ENCODE measurements at places on chromosomes 12 and 14.

GRCh38 chr14:105064721-105065143, 498 bp downstream of the GPR132 start:
- DNase-seq = no peak

GRCh38 chr12:47022296-47022695, 57.1 kb upstream of the PCED1B start:
- no peak for DNase-seq

DNA sequence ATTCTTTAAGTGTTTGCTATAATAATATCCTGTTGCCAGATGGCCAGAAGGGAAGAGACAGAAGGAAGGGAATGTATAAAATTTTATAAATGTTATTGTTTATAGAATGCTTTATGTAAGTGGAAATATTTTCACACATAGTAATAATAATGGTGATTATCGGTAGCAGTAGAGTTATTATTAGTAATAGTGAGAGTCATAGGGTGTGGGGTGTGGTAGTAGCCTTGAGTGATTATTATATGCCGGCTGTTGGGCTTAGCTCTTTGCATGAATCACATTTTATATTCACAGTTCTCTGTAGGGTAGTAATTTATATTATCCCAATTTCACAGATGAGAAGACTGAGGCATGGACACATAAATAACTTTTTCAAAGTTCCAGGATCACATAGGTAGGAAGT, 391.4 kb downstream of the C12orf75 start:
- no peak for DNase-seq

DNA sequence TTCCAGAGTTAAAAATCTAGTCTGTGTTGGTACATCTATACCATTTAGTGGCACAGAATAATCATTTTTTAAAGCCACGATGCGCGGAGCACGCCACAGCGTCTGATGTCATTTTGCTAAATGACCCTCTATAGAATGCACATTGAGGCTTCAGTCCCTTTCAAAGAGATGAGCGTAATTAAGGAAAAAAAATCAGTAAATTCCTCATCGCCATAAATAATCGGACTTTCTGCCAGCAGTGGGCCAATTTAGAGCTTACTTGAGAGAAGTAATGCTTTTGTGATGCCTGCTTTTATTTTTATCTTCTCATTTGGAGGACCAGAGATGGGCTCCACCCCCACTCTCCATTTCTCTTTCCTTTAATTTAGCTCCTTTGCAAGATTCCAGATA, 4.0 kb downstream of the ASCL1 start:
- DNase-seq = no peak

DNA sequence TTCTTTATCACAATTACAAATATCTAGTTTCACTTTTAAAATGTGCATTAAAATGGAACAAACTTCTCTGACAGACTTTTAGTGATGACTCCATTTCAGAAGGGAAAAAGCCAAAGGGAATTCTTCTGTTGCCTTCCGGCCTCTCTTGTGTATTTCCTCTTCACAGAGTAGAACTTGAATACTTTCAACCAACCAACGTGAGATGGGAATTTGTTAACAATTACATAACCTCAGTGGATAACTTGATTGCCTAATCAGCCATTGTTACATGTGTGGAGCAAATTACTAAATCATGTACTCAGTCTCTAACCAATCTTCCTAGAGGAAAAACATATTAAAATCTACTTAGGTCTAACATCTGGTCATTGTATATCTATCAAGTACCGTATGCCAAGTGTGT, 291.1 kb downstream of the SYT1 start:
- DNase-seq = no peak

DNA sequence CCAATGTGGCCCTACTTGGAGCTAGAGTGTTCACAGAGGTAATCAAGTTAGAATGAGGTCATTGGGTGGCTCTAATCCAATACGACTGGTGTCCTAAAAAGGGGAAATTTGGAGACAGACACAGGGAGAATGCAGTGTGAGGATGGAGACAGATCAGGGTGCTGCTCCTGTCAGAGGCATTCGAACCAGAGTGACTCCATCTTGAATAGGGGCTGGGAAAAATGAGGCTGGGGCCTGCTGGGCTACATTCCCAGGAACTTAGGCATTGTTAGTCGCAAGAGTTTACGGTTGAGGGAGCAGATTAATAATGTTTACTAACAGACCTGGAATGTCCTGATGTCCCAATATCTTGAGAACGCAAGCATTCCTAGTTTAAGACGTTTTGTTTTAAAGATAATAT, 20.2 kb downstream of the TNFAIP2 start:
- DNase-seq = no peak

DNA sequence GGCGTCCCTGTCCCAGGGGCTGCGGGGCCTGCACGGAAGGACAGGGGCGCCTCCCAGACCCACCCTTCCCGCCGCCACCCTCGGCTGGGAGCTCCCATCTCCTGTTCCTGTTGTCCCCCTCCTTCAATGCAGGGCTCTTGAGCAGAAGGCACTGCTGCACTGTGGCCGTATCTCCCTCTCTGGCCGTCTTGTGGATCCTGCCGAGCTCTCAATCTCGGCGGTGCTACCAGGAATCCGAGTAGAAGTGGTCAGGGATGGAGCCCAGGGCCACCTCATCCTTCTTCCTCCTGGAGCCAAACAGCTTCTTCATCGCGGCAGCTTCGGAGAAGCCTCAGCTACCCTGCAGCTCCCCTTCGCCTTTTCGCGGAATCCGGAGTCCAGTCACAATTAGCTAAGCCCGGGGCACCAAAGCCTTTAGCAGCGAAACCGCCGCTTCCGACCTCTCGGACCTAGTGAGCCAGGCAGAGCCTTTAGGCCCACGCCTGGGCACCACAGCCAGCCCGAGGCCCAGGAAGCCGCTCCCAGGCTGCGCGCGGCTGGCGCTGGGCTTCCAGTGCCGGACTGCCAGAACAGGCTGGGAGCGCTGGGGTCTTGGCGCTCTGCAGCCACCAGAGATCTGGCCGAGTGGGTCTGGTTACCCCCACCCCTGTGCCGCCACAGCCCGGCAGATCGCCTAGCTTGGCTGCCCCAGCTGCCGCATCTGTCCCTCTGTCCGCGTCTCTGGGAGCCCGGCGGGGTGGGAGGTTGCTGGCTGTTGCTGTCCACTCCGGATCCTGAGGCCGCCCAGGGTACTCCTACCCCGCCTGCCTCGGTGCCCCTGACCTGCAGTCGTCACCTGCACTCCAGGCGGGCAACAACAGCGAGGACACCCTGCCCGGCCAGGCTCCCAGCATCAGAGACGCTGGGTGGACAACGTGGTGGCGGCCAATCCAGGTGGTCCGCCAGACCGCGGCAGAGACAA, 69.1 kb downstream of the ASCL4 start:
- DNase-seq = no peak

DNA sequence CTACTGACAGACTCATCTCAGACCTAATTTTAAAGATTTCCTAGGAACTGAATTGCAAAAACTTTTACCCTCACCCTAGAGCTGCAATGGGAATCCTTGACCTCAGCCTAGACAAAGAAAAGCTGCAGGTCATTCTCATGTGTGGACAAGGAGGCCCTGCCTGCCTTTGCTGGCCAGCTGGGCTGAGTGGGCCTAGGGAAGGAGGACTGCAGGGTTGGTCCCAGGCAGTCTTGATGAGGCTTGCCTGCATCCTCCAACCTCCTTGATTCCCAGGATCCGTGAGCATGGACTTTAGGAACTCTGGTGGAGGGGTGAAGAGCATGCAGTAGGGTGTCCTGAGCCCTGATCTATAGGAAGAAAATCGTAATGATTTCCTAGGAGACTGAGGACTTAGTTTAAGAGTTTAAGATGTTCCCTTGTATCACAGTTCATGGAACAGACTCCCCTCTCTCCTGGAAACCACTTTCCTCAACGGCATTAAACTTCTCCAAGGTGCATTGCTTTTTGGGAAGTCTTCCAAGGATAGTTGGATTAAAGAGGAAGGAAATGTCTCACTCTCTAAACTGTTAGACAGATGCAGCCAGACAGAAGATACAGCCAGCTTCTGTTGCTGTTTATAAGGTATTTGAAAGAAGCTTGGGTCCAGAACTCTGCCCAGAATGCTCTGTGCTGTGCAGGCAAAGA, 55.4 kb upstream of the DDX11 start:
- DNase-seq = no peak

DNA sequence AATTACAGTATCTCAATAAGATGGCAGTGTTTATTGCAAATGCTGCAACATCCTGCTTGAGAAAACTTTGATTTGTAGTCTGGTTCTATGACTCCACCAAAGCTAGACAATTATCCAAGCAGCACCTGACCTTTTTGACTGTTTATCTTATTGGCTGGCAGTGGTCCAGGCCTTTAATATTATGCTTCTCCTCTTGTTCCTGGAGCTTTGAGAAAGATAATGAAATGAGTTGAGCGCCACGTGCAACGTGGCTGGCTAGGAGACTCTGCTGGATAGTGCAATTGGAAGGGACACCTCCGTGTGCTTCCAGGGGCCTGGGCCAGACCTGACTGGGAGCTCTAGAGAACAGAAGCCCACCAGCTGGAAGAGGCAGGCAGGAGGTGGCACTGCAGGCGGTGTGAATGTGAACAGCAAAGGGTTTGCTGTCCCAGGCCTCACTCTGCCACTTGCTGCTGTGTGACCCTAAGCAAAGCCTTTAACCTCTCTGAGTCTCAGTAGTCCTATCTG, 349.3 kb downstream of the CACNA1C start:
- no peak for DNase-seq

- DNase-seq = no peak
Observed at GRCh38 chr12:11568762-11569478, 80.6 kb upstream of the ETV6 start.

DNA sequence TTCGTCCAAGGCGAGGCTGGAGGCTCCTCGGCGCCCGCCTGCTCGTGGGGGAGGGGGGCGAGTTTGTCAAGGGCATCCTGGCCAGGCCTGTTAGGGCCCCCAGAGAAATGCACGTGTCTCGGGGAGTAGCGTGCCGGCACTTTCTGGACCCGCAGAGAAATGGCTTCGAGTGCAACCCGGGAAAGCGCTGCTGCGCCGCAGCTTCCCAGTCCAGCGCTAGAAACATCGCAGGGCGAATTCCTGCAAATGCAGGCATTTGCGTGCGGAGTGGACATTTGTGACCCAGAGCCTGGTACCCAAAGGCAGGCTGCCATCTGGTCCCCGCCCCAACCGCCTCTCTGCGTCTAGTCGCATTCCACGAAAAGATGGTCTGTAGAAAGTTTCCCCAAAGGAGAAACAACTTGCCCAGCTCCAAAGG, 756 bp downstream of the LGR5 start:
- DNase-seq = no peak

GRCh38 chr12:66036317-66036716, 94.2 kb downstream of the LLPH start:
- DNase-seq = no peak

GRCh38 chr12:44839785-44840184, 36.3 kb downstream of the NELL2 start:
- no peak for DNase-seq

GRCh38 chr12:126474703-126475102, 1409.5 kb downstream of the AACS start:
- DNase-seq = no peak

- DNase-seq = no peak
Observed at GRCh38 chr12:110234331-110234751, 46.7 kb upstream of the ATP2A2 start.

GRCh38 chr12:123030686-123031085, 50.2 kb downstream of the ARL6IP4 start:
- DNase-seq = no peak

DNA sequence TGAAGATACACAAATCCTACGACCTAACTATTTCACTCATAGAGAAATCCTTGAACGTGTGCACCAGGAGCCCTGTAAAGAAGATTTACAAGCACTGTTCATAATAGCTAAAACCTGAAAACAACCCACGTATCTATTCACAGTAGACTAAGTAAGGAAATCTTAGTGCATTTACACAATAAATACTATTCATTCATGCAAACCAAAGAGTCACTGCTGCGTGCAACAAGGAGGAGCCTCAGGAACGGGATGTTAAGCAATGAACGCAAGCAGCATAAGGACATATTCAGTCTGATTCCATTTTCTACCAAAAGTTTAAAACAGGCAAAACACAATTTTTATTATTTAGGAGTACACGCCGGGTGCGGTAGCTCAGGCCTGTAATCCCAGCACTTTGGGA, 176.6 kb downstream of the TTC7B start:
- DNase-seq = no peak

DNA sequence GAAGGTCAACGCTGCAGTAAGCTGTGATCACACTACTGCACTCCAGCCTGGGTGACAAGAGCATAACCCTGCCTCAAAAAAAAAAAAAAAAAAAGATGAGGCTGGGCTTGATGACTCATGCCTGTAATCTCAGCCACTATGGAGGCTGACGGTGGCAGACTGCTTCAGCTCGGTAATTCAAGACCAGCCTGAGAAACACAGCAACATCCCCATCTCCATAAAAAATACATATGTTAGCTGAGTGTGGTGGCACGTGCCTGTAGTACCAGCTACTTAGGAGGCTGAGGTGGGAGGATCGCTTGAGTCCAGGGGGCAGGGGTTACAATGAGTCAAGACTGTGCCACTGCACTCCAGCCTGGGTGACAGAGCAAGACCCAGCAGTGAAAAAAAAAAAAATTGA, 50.4 kb downstream of the GXYLT1 start:
- peak; percentile 4 for DNase-seq

GRCh38 chr12:26684101-26684500, 148.9 kb downstream of the ITPR2 start:
- DNase-seq = no peak

DNA sequence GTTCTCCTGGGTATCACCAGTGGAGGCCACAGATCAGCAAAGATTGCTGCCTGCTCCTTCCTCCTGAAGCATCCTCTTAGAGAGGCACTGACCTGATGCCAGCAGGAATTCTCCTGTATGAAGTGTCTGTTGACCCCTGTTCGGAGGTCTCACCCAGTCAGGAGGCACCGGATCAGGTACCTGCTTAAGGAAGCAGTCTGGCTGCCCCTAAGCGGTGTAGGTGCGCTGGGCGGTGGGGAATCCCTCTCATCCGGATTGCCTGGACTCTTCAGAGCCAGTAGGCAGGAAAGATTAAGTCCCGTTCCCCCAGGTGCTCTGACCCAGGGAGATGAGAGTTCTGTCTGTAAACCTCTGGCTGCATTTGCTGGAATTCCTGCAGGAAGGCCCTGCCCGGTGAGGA, 455.2 kb downstream of the CCDC91 start:
- DNase-seq = no peak

GRCh38 chr14:96811985-96812667, 14.9 kb downstream of the VRK1 start:
- no peak for DNase-seq

Data from activated effector memory CD4-positive, alpha-beta T cell treated with Interleukin-2 at 50 U/mL for 16 hours (primary cell).